CD4-positive, alpha-beta T cell treated with Interleukin-12 subunit alpha and Interleukin-12 subunit beta, for 1 hour (primary cell): ENCODE measurements at places on chromosomes 4 and X.

DNA sequence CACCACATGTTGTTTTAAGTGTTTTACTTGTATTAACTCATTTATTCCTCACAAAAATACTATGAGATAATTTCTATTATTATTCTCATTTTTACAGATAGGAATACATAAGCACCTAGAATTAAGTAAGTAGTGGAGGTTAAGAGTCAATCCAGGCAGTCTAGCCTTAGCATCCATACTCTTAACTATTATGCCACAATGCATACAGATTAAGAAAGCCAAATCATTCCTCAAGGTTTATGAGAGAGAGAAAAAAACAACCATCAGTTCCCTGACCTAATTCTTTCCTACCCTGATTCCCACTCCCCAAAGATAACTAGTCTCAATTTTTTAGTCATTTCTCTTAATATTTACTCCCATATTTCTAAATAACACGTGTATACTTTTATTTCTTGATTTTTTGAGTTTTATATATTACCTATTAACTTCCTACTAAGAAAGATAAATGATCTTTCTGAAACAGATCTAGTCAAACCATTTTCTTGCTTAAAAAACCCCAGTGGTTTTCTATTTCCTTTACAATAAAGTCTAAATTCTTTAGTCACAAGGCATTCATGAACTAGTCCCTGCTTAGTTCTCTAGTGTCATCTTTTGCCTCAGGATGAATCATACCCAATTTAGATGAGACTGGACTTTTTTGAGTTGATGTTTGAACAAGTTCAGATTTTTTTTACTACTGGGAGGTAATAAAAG, 16.0 kb downstream of the UBA6 start:
- DNase-seq = no peak

- DNase-seq = no peak
Observed at GRCh38 chr4:169412046-169412445, 141.3 kb upstream of the SH3RF1 start.

GRCh38 chr4:151202381-151202780, 74.6 kb upstream of the PRSS48 start:
- no peak for DNase-seq

GRCh38 chr4:8261851-8262535, 7.6 kb upstream of the HTRA3 start:
- no peak for DNase-seq

GRCh38 chrX:11010476-11010875, 100.7 kb upstream of the HCCS start:
- DNase-seq = no peak

DNA sequence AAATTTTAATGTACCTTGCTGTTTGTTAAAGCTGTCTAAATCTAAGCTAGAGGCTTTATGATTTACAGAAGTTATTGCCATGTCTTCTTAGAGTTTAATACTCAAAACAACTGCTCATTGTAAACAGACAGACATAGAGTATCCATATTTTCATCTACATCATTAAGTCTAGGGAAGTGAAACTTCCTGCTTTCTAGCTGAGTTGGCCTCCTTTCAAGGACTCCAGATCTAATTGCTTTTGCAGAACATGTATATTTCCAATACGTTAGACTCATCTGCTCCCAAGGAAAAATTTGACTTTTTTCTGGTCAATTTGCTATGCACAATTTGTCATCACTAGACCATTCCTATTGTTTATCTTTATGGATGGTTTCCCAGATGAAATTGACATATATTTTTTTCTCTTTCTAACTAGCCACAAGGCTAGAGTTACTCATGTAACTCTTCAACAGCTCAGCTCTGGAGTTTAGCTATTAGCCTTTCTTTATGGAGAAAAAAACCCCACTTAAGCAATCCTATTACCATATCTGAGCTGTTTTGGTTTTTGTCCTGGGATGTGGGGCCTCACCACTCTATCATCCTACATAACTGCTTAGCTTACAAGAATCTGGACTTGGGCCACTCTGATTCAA, 122.9 kb downstream of the PPA2 start:
- DNase-seq = no peak

DNA sequence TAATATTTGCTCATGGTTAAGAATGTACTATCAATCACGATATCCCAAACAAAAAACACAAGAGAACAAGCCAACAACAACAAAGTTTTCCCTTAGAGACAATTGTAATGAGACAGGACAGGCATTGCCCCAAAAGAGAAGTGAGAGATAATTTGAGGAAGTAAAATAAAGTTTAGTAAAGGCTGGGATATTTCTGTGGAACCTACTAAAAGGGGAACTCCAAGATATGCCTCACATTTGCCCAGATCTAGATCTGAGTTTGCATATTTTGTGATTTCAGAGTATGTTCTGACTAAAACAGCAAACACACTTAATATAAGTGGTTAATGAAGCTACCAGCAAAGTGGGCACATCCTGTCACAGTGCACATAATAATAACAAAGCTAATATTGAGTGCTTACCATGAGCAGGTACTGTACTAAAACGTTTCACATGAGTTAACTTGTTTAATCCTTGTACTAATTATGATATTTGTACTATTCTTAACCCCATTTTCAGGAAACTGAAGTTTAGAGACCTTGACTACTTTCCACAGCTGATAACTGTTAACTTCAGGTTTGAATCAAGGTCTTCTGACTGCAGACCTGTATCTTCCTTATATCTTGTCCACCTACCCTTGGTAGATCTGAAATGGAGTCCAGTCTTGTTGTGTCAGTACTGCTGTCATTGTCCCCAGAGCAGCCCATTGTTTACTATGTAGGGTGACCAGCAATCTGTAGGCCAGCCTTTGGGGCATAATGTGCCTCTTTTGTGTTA, 26.0 kb upstream of the BMP2K start:
- peak; percentile 5 for DNase-seq

DNA sequence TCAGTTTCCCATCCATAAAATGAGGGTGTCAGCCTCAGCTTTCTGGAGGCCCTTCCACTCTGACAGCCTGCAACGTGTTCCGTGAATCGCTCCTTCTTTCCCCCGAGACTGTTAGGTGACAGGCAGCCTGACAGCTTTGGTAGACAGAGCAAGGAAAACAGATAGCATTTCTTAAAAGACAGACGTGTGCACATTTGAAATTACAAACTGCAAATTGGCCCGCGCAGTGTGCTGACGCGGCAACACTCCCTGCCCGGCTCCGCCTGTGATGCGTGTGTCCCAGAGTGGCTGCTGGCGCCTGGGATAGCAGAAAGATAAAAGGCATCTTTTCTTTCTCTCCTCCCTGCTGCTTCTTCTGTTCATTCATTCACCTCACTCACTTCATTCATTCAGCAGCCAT, 245.3 kb downstream of the AFAP1 start:
- no peak for DNase-seq

DNA sequence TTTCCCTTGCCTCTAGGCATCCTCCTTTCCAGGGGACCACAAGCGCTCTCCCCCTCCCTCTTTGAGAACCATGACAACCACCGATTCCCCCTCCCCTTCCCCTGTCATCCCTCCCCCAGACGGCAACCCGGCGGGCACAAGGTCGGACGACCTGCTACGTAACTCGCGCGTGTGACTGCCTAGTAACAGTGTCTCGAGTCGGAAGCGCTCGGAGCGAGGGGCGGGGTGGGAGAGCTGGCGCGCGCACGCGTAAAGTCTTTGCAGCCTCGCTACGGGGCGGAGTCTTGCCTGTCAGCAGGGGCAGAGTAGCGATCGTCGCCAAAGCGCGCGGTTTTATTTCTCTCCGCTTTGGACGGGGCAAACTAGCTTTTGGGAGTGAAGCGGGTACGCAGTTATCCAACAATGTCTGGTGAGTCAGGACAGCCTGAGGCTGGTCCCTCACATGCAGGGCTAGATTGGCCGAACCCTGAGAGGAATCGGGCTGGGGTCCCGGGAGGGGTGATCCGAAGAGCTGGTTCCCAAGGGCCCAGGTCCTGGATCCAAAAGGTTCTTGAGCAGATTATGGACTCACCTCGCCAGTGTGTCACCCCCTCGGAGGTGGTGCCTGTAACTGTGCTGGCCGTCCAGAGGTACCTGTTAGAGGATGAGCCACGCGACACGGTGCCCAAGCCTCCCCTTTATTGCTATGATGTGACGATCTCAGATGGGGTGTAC, at the start of gene RADX:
Gene RADX, plus strand, starts transcription at position 300 of the 714 bp plus-strand sequence. Its CDS starts 103 bp downstream, at position 403.
- DNase-seq = peak; percentile 91

- DNase-seq = no peak
Observed at GRCh38 chr4:102675141-102675540, 85.6 kb downstream of the MANBA start.

GRCh38 chrX:103530545-103530944, 11.3 kb upstream of the RAB40A start:
- no peak for DNase-seq

GRCh38 chrX:53458082-53458481, 23.9 kb upstream of the HSD17B10 start:
- no peak for DNase-seq

DNA sequence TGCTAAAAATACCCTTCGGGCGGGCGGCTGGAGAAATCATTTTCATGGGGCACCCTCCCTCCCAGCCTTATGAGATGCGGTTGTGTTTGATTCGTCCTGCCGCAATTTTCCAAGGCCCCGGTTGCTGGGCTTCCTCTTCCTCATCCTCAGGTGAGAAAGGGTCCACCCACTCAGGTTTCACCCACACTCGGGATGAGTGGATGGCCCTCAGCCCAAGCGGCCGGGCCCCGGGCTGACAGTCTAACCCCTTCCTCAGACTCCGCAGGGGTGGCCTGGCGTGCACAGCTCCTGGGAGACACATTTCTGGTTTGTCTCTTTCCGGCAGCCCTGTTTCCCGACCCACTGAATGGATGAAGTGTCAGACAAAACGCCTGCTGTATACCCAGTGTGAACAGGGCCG, 116.5 kb upstream of the LRPAP1 start:
- no peak for DNase-seq

- no peak for DNase-seq
Observed at GRCh38 chrX:155001873-155002272, 20.6 kb downstream of the F8 start.

- no peak for DNase-seq
Observed at GRCh38 chrX:39204945-39205344, 403.7 kb downstream of the MID1IP1 start.

- no peak for DNase-seq
Observed at GRCh38 chrX:129622757-129623301, 31.9 kb downstream of the APLN start.

DNA sequence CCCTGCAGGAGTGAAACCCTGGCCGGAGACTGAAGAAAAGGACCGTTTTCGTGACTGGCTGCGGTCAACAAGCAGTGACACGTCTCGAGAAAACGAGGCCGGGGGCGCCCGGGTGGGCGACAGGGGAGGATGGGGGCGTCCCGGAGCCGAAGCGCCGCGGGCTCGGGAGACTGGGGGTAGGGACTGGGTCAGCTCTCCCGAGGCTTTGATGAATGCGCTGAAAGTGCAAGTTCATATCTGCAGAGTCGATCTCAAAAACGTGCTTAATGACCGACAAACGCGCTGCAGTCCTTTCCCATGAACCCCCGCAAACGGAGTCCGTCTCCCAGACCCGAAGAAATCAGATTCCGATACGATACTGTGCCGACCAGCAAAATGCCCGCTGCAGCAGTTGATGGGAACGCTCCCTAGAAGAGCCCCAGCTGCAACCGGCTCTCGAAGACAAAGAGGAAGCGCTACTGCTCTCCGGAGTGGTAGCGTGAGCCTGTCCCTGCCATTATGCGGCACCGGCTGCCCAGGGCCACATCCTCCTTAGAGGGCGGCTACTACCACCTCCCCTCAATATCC, 806 bp upstream of the CD99L2 start:
- DNase-seq = peak; percentile 33

- no peak for DNase-seq
Observed at GRCh38 chr4:3873408-3874027, 107.3 kb downstream of the ADRA2C start.

GRCh38 chr4:56619816-56620215, 61.3 kb downstream of the HOPX start:
- DNase-seq = no peak

- DNase-seq = no peak
Observed at GRCh38 chrX:68654693-68655092, 7.2 kb downstream of the STARD8 start.

- no peak for DNase-seq
Observed at GRCh38 chr4:20592663-20593062, 107.6 kb upstream of the PACRGL start.

- no peak for DNase-seq
Observed at GRCh38 chr4:88793475-88793874, 95.8 kb upstream of the NAP1L5 start.

DNA sequence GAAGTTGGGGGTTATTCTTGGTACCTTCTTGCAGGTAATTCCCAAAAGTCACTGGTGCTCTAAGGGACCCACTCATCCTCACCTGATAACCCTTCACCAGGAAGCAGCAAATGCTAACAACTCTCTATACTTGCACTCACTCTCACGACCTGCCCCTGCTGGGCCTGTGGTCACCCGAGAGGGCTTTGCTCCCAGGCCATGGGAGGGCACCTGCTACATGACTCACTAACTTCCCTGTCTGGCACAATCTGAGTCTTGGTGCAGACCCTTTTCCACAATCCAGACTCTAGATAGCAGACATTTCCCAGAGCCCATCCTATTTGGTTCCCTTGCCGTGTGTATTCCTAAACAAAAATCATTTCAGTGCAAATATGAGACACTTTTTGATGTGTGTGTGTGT, 403.8 kb upstream of the FAT1 start:
- no peak for DNase-seq

DNA sequence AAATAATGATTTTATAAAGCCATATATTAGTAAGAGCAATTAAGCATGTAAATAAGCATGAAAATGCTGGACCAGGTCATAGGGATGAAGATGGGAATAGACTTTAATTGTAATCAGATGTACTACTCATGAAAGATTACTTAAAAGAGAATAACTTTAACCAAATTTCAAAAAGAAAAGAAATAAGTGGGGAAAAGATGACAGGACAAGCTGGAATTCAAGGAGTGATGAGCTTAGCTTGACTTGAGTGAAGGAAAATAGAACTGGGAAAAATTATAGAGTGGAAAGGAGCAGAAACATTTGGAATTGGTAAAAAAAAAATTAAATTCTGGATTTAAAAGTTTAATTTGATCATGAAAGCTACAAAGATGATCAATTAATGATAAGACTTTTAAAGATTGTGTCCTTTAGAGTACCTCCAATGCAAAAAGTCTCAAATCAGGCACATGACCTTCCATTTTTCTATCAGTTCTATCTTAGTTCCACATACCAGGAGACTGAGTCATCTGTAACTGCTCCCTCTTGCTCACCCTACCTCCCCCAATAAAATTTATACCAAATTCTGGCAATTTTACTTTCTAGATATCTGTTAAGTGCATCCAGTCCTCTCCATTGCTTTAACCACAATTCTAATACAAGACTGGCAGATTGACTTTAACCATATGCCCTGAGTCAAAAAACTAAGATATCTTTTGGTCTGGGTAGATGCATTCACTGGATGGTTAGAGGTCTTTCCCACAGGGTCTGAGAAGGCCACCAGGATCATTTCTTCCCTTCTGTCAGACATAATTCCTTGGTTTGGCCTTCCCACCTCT, 56.4 kb upstream of the SLIT2 start:
- DNase-seq = no peak

DNA sequence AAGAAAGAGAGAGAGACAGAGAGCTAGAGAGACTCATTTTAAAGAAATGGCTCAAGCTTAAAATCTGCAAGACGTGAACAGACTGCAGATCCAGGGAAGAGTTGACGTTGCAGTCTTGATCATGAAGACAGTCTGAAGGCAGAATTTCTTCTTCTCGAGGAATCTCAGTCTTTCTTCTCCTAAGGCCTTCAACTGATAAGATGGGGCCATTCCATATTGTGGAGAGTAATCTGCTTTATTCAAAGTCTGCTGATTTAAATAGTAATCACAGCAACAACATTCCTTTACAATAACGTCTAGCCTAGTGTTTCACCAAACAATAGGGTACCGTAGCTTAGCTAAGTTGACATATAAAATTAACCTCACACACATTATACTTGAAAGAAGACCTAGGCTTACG, 208.4 kb upstream of the ADAMTS3 start:
- DNase-seq = no peak

- no peak for DNase-seq
Observed at GRCh38 chr4:182143086-182143821, 99.9 kb upstream of the TENM3 start.
